ENCODE measurements at places on chromosomes 6 and 20.

DNA sequence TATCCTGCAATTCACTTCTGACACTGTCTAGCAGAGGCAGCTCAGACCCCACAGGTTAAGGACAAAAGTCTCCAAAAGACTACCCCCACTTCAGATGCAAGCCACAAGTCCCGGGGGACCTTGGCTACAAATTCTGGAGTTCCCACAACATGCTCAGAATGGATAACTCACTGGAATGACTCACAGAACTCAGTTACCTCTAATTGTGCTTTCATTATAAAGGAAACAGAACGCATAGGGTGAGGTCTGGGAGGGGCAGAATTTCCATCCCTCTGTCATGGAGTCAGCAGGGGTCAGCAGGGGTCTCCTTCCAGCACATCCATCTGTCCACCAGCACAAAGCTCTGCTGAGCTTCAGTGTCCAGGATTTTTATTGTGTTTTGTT is 184.2 kb downstream of the CDH4 start:
- DNase-seq = no peak

GRCh38 chr6:148677594-148678476 is 69.0 kb upstream of the UST start:
- no peak for DNase-seq

- DNase-seq = no peak
These were observed 10.2 kb upstream of the MMS22L start for GRCh38 chr6:97293198-97293696.

DNA sequence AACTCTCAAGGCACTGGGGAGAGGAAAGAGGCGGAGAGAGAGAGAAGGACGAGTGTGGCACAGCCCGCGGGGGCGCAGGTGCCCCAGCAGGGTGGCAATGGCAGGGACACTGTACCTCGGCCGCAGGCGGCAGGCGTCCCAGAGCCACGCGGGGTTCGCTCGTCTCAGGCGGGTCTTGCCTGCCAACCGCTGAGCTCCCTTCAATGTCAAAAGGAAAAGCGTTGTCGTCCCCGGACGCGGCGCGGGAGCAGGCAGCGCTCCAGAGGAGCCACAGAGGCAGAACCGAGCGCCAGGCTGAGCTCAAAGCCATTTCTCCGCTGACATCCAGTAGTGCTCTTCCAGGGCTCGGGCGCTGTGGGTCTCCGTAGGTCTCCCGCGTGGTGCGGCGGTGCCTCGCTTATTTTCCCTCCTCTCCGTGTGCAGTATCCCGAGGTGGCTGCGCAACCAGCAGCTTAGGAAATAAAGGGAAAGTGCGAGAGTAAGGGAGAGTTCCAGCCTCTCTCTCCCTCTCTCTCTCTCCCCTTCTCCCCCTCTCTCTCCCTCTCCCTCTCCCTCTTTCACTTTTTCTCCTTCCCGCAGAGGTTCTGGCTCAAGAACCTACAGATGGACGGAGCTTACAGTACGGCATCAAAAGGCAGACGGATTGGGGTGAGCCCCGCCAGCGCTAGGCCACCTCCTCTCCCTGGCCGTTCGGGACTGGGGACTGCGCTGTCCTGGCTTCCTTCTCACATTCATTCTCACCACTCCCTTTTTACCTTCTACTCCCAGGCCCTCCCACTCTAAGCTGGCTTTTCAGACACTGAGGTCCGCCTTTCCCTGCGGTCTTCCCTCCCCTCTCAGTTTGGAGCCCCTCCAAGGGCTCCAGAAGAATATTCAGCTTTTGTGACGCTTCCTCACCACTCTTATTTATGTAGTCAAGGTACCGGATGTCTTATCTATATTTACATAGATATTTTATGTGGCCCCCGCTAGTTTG is at the start of gene LAMA4:
Gene LAMA4, minus strand, starts transcription at position 727 of the 976 bp plus-strand sequence. Its CDS starts 417 bp downstream, at position 310.
- no peak for DNase-seq

GRCh38 chr6:88184921-88185320 is 18.8 kb upstream of the CNR1 start:
- no peak for DNase-seq

GRCh38 chr6:1242446-1242845 is 69.5 kb upstream of the FOXQ1 start:
- no peak for DNase-seq

GRCh38 chr6:69729870-69730449 is 66.8 kb downstream of the LMBRD1 start:
- peak; percentile 19 for DNase-seq

- no peak for DNase-seq
These were observed 95.7 kb upstream of the DUSP22 start for GRCh38 chr6:196543-196942.

DNA sequence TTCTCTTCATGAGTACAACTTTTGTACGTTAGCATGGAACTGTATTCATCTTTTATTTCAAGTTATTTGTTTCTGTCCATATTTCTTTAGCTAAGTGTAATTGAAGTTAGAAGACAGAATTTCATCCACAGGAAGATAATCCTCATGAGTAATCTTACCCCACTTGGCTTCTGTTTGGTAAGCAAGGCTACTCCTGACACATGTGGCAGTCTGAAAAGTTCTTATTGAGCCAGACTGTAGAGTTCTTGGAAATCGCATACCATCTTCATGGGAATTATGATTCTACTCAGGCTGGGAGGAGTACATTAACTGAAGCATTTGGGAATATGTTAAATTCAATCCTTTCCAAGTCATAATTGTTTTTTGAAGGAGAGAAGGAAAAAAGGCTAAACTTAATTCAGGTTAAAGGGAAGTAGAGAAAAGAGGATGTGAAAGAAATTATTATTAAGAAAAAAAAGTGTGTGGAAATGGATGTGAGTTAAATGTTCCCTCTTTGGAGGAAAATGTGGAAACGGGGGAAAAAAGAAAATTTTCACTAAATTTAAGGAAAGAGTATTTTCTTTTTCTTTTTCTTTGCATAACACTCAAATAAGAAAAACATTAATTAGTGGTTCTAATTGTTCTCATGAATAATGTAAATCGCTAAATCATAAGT is 41.5 kb upstream of the TENT5A start:
- DNase-seq = no peak

- no peak for DNase-seq
These were observed 181.2 kb downstream of the ADGRG6 start for GRCh38 chr6:142482974-142483373.

- DNase-seq = peak; percentile 89
These were observed 30.0 kb upstream of the AKIRIN2 start for GRCh38 chr6:87731818-87732661.

GRCh38 chr20:53736122-53736756 is 142.6 kb upstream of the ZNF217 start:
- DNase-seq = no peak

GRCh38 chr6:18154507-18155149 is at the start of gene TPMT:
TPMT (minus strand) TSS chr6:18155077; CDS start chr6:18149127, 5,950 bp downstream.
- peak; percentile 86 for DNase-seq

DNA sequence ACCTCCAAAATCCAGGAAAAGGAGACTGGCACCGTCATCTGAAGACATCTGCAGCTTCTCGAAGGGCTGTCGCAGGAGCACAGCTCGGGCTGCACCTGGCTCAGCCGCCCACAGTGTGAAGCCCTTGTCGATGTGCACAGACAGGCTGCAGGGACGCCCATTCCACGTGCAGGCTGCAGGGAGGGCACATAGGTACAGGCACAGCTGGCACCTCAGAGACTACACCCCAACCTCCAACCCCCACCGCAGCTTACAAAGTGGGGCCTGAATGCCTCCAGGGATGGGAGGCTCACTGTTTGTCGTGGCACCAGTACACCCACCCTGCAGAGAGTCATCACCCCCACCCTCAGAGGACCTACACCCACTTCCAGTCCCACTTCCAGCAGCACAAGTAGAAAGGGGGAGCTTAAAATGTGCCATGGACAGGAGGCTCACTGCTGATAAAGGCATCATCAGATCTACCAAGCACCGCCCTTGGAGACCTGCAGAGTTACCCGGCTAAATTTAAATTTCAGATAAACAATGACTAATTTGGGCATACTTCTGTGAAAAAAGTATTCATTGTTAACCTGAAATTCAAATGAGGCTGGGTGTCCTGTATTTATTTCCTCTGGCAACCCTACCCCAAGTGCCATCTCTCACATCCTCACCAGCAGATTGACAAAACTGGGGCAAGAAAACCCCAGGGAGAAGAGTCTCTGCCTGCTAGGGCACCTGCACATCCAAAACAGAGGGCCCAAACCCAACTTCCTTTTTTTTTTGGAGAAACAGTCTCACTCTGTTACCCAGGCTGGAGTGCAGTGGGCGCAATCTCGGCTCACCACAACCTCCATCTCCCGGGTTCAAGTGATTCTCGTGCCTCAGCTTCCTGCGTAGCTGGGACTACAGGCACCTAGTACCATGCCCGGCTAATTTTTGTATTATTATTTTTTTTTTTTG is 7.7 kb upstream of the CDK5RAP1 start:
- no peak for DNase-seq

DNA sequence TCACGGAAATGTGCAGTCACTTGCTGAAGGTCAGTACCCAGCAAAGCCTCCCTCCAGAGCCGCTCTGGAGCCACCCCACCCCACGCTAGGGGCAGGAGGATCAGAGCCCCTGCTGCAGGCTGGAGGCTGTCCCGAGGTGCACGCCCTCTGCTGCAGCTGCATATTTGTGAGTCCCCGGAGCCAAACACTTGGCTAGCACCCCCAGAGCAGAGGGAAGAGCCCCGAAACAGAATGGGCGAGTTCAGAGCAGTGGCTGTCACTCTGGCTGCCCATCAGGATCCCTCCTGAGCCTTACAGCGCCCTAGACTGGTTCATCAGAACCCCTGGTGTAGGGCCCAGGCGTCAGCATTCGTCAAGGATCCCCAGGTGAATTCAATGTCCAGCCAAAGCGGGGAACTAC is 9.5 kb upstream of the TULP1 start:
- DNase-seq = no peak

- no peak for DNase-seq
These were observed 96.7 kb downstream of the HDGFL1 start for GRCh38 chr6:22666021-22666420.

GRCh38 chr20:43559147-43559987 is 540 bp downstream of the SGK2 start:
- no peak for DNase-seq

DNA sequence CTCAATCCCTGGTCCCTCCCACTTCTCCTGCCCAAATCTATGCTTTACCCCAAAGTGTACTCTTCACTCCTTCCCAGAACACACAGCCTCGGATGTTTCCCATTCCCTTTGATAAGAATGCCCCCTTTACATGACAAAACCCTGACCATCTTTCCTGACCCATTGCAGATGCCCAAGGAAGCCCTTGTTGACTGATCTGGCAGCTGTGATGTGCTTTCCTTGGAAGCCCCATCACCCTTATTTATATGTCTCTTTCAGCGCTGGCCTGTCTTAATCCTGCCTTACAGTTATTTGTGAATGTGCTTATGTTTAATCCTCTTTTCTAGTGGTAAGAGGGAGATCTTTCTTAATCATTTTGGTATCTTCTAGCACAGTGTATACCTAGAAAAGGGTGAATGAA is 523.1 kb downstream of the CD83 start:
- no peak for DNase-seq

- DNase-seq = no peak
These were observed 214.3 kb downstream of the ZMYND8 start for GRCh38 chr20:47141941-47142773.

DNA sequence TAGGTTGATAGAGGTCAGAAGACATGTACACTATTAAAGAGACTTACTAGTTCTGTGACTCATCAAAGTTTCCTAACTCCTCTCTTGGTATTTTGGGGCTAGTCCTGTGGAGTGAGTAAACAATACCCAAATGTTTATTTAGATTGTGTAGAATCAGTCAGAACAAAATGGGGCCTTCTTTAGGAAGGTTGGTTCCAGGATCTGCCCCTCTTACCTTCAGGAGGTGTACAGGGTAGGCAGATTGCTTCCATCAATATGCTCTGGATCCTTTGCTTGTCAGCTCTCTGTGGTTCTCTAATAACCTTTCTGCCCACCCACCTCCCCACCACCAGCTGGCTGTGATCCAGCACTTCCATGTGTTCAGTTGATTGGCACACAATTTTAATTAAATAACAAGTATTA is 107.0 kb downstream of the POPDC3 start:
- DNase-seq = no peak

DNA sequence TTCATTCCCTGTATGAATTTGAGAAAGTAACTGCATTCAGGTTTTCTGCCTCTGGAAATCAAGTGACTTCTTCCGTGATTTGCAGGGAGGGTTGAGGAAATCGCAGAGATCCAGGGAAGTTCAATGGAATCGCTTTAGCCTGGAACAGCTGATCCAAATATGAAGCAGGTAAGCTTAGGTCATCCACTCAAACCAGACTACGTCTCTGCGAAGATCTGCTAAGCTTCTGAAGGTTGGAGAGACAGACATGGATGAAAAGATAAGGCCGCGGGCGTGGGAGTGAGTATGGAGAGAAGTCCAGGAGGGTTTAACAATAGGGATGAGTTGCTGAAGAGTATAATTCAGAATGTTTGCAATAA is 34.2 kb upstream of the BTN3A2 start:
- DNase-seq = no peak

GRCh38 chr6:10534419-10534762 is 13.2 kb downstream of the GCNT2 start:
- no peak for DNase-seq

- no peak for DNase-seq
These were observed 9.6 kb downstream of the KCNQ5 start for GRCh38 chr6:72631480-72631879.

DNA sequence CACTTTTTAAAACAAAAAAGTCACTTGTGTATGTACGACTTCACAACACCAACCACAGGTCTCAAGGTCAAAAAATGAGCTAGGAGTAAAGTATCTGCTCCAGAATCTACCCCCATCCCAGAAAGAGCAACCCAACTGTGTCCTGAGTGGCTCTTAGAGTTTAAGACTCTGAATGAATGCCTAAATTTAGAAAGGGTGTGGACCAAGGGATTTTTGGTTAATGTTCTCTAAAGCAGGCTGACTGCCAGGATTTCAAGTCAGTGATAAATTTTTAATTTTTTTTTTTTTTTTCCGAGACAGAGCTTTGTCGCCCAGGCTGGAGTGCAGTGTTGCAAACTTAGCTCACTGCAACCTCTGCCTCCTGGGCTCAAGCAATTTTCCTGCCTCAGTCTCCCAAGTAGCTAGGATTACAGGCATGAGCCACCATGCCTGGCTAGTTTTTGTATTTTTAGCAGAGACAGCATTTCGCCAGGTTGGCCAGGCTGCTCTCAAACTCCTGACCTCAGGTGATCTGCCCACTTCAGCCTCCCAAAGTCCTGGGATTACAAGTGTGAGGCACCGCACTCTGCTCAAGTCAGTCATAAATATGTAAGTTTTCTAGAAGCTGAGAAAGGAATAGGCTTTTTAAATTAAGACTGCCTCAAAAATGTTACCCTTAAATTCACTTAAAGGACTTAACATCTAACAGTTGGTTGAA is 20.2 kb downstream of the STAU1 start:
- DNase-seq = no peak
